A172 (cell line): ENCODE measurements at places on chromosomes 5 and 9. TPM values are rescaled to one million over a fixed set of nuclear protein-coding genes. Genes with fewer than 3 reads are reported as not detected.

Gene F12
- total RNA-seq, result 5.6 and 11.3 TPM in 2 replicates

Gene FBXW2
- 28.7 and 36.1 TPM in 2 replicates for total RNA-seq

Gene SPRY4
- 1.9 and 6.7 TPM in 2 replicates for total RNA-seq

Gene GABRB2
- total RNA-seq, result not detected in 2 replicates

Gene FOXE1
- not detected in 2 replicates for total RNA-seq

Gene POLE3
- total RNA-seq, result 87.5 and 104 TPM in 2 replicates

Gene GARIN3
- total RNA-seq, result not detected in 2 replicates

GRCh38 chr5:56624751-56625150 is 190.6 kb upstream of the MAP3K1 start:
- no peak for DNase-seq

DNA sequence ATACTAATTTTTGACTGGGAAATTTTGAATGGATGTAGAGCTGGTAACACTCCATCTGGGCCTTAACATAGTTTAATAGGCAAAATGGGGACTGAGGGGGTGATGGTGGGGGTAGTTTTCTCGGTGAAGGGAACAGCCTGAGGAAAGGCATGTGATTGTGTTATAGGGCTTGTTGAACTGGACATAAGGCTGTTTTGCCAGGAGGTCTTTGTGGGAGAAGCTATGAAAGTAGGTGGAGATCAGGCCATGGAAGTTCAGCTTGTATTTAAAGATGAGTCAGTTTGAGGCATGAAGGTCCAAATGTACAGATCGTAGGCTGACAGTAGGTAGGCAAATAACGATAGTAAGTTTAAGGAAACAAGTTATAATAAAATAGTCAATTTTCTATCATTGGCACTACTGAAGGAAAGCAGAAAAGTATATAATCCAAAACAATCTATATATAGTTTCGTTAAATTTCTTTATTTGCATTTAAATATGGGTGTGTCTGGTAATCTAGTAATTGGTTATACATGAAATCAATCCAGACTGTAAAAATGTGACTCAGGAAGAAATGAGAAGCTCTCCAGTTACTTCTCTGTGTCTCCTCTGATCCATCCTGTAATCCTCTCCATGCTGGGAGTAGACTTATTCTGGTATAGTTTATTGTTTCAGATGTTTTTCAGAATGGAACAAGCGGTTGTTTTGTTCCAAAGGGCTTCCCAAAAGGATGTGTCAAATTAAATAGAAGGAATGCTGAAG is 2.8 kb downstream of the CSNK1G3 start:
- DNase-seq, result no peak

DNA sequence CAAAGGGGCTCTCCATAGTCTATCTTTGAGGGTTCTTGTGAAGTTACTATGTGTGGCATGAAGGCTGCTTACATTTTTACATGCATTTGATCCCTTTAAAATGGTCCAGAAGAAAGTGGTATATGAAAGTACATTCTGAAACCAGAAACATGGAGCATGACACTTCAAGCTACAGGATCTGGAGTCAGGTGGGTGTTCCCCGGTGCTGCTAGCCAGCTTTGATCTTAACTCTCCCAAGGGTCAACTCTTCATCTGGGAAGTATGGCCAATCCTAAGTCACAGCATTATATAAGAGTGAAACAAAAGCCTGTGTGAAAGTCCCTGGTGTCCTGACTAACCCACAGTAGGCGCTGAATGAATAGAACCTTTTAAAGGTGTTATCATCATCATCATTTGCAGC is 91.0 kb upstream of the TAS2R1 start:
- no peak for DNase-seq

DNA sequence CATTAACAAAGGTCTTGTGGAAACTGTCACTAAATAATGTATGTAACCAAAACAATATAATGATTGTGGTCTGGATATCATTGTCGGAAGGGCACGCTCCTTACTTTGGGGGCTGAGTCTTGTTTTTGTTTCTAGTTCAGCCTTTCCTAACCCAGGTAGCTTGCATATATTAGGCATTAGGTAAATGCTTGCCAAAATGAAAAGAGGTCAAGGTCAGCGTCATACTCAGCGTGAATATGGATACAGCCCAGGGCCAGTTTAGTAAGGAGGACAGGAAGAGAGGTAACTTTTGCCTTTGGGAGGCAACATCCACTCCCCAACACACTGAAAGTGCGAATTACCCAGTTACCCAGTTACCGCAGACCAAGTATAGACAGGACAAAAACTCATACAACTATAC is 171.4 kb downstream of the RAB3C start:
- DNase-seq, result no peak

DNA sequence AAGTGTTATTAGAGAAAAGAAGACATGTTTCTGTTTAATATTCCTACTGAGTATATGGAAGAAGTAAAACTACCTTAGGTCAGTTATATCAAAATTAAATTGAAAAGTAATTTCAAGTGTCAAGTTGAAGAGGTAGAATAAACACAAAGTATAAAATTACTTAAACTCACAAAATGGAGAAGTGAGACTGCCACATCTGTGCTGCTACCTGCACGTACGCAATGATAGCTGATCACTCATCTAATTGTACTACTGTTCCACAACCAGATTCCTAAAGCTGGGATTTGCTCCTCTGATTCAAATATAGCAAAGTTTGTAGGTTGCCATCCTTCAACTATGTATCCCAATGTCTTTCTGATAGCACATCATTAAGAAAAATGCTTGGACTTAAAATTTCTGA is 24.8 kb downstream of the EQTN start:
- DNase-seq, result no peak

DNA sequence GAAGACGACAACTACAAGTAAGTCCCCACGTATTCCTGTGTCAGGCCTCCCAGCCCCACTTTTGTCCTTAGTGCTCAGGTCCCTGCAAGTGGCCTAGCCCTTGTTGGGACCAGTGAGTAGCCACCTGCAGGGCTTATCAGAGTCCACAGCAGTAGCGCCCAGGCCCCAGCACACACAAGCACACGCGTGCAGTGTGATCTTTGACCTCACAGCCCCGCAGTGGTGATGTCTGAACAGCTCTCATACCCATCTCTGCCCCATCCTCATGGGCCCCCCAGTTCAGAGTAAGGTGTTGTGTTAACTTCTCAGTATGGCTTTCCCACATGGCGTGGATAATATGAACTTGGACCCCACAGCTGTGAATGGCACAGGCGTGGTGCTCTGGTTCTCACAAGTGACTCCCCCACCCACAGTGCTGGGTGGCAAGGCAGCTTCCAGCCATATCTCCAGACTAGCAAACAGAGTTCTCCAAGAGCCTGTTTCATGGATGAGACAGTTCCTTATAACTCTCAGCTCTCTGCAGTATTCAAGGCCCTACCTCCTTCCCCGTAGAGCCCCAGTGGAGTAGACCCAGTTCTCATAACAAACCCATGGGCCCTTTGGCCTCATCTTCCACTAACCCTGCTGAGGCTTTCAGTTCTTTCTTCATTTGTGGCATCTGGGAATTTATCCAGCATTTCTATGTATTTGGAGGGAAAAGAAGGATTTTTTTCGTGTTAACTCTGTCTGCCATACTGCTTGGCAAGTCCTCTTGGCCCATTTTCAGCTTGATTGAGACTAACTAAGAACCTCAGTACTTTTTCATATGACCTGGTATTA is 46.5 kb upstream of the ANGPTL2 start:
- DNase-seq, result no peak

- DNase-seq, result no peak
These were observed 6.6 kb upstream of the STC2 start for GRCh38 chr5:173334808-173335207.

DNA sequence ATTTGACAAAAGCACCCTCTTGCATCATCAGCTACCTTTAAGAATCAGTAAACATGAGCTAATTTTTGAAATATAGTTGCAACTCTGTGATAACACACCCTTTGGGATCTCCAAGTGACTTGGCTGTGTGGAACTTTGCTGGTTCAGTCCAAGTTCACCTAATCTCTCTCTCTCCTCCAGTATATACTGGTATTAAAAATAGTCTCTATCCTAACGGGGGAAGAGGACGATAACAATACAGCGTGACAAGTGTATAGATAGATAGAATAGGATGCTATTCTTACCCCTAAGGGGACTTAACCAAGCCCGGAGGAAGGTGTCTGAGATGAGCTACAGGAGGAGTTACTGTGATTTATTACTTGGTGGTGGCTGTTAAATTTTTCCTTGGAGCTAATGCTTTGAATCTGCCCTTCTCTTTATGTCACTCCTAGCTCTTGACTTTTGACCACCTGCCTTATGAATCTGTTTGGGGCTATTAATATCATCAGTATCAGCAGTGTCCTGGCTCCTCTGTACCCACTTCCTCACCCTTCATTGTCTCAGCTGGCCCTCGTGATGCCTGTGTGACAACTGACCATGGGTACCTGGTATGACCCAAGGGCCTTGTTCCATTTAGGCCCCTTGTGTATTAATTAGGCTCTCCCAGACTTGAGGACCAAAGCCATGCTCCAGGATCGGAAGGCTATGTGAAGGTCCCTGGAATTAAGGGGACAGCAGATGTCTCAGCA is 223.9 kb downstream of the SREK1 start:
- DNase-seq, result no peak

GRCh38 chr9:36731068-36731956 is 158.6 kb downstream of the MELK start:
- DNase-seq, result no peak
